CD4-positive, alpha-beta T cell treated with Interleukin-17A for 4 hours (primary cell): ENCODE measurements at places on chromosomes 5 and 9.
A peak's percentile ranks its signal among the peaks of the same experiment; 100 is the strongest.

DNA sequence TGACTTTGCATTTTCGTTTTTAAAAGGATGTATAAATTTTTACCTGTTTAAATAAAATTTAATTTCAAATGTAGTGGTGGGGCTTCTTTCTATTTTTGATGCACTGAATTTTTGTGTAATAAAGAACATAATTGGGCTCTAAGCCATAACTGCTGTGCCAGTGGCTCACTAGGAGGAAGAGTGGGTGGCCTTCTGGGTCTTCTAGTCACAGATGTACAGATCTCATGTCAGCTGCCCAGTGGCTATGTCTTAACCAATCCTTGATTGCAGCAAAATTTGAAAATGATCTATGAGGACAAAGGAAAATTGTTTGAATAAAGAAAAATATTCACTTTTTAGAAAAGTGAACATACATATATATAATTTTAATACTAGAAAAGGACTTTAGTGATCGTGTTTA lies 5.4 kb downstream of the CTSL start:
- no peak for DNase-seq

DNA sequence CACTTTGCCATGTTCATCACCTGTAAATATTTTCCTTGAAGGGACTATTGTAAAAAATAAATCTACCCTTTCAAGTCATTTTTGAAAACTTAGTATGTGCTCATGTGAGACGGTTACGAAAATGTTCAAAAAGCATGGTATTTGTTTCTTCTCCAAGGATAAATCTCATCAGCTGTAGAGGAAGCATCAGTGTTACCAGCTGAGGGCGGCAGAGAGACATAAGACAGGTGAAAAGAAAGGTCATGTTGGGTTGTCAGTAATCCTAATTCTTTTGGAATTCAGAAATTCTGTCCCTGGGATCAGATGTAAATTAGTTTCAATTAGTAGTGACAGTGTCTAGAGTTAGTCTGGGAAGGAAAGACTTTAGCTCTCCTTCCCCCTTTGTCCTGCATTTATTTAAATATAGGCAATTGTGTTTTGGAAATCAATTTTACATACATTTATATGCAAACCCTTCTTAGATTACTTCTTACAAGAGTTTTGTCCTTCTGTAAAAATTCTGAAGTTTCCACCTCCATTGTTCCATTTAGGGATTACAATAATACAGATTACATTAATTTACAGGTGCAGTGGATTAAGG lies 791.9 kb upstream of the CDH6 start:
- DNase-seq, result no peak

DNA sequence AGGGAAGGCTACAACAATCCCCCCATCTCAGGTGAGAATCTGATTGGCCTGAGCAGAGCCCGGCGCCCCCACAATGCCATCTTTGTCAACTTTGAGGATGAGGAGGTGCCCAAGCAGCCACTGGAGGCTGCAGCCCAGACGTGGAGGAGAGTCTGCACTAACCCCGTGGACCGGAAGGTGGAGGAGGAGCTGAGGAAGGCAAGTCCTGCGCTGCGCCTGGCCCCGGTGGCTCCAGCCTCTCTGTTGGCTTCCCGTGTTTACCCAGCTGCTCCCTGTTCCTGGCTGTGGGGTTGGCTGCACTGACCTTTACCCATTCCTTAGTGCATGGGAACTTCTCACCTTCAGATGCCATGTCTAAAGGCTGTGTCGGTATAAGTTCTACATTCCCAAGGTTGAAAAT lies 11.0 kb upstream of the CEL start:
- no peak for DNase-seq

DNA sequence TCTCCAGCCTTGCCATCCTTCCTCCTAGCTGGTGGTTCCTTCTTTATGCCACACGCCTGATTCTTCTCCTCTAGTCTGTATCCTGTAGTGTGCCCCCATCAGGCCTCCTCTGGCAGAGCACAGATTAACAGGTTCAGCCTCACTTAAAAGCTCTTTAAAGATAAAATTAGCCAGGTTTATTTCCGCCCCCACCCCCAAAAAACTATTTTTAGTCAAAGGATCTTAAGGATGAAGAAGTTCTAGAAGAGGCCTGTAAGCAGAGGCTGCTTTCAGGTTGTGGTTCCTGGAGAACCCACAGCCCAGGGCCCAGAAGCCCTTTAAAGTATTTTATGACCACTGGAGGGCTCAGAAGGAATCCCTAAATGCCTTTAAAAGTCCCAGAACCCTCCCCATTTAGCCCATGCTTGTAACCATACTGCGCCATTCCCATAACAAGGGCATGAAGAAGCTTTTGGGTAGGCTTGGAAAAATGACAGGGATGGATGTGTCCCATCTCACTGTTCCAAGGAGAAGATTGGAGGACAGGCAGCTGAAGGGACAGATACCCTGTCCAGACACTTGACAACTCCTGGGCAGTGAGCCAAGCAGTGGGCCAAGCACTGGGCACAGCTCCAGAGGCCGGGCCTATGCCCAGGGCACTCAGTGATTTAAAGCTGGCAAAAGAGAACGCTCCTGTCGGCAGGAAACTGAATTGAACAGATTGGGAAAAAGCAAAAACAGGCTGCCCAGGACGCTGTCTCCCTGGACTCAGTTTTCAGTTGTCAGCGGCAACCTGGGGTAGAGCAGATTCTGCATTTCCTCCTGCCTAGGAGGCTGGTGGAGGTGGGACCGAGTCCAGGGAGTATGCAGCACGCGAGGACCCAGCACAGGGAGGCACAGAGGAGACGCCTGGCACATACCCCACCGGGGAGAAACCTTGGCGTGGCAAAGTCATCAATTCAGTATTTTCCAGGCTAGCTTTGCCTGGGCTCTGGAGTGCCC lies 106.3 kb upstream of the SSBP2 start:
- peak; percentile 30 for DNase-seq

DNA sequence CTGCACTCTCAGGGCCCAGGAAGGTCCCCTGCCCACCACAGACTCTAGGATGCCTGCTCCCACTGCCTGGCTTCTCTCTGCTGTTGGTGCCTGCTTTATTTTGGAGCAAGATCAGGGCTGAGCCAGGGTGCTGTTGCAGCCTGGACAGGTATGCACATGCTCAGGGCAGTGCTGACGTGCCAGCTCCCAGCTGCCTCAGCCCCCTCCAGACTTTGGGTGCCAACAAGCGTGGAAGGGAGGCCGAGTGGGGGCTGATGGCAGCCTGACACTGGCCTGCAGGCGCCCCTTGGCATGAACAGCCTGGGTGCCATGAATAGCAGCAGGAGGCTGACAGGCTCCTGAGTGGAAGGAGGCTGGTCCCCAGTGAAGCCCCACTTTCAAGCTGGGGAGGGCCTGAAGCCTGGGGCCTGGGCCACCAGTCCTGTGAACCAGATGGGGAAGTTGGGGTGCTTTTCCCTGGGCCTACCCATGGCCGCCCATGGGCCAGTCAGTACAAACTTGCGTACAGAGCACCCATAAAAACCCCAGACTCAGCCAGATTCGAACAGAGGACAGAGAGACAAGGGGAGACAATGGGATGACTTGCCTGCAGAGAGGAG lies 6.8 kb downstream of the AMBP start:
- DNase-seq, result no peak

DNA sequence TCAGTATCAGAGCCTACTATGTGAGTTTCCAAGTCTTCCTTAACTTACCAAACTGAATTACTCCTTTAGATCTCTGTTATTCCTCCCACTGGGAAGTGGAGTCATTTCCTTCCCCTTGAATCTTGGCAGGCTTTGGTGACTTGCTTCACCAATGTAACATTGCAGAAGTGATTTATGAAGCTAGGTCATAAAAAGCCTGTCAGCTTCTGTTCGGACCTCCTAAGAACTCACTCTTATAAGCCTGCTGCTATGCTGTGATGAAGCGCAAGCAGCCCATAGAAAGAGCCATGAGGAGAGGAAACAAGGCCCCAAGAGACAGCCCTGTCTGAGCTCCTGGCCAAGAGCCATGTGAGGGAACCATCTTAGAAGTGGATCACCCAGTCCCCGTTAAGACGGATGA lies 14.2 kb upstream of the FOXB2 start:
- DNase-seq, result no peak

- DNase-seq, result no peak
Observed at GRCh38 chr5:84549054-84549453, 164.4 kb upstream of the EDIL3 start.
